Activated CD4-positive, CD25-positive, alpha-beta regulatory T cell treated with anti-CD3 and anti-CD28 coated beads, Interleukin-2, amount 50 U/mL, for 16 hours (primary cell): ENCODE measurements at places on chromosomes 1 and 21.
A peak's percentile ranks its signal among the peaks of the same experiment; 100 is the strongest.

- no peak for DNase-seq
These were observed 5.1 kb upstream of the ZZZ3 start for GRCh38 chr1:77687519-77687906.

GRCh38 chr21:44714905-44715304 is 3.5 kb upstream of the TSPEAR start:
- DNase-seq = no peak

DNA sequence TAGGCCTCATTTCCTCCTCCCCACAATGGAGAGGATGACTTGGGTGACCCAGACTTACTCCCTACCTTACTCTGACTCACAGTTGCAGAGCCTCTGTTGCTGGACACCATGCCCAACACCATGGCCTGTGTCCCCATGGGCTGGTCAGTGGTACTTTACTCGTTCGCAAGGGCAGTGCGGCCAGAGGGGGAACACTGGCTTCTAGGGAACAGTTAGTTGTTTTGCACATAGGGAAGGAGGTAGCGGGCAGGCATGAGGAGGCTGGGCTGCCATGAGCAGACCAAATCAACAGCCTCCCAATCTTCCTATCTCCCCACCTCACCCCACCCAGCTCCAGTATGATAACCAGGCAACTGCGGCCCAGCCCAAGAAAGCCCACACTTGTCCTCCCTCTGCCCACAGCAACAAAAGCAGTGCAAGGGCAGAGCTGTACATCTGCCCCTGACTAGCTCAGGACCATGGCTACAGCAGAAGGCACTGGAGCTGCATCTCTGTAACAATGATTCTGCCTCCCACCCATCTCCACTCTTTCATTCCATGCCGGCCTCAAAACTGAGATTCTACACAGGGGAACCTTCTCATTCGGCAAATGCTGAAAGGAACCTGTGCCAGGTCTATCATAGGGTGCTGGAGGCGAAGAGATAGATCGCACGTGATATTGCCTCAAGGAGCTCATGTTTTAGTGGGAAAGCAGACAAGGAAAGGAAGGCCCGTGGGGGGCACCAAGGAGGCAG is 18.6 kb downstream of the TAL1 start:
- DNase-seq = no peak

GRCh38 chr1:87474098-87474497 is 145.4 kb downstream of the LMO4 start:
- DNase-seq = no peak

DNA sequence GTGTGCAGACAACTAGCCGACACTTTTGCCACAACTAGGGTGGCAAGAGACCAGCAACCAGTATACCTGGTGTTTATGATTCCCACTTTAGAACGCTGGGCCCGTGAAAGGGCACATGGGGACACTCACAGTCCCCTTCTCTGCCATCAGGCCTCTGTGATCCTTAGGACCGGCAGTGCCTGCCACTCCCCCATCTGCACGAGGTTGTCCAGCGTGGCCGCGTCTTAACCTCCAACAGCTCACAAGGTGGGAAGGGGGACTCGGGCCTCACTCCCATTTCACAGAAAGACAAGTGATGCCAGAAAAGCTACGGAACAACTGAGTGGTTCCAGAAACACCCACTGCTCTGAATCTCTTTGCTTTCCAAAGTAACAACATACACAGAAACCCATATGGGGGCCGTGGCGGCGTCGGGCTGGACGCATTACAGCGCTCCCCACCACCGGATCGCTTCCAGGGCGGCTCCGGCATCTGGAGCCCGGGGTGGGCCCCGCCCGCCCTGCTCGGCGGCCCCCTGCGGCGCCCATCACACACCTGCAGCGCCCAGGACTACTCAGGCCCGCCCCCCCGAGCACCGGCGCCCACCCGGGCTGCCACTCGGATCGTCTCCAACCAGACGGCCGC is 1.0 kb downstream of the ZNF496 start:
- DNase-seq = no peak

GRCh38 chr21:36700295-36700970 is 1.5 kb downstream of the SIM2 start:
- DNase-seq = no peak

DNA sequence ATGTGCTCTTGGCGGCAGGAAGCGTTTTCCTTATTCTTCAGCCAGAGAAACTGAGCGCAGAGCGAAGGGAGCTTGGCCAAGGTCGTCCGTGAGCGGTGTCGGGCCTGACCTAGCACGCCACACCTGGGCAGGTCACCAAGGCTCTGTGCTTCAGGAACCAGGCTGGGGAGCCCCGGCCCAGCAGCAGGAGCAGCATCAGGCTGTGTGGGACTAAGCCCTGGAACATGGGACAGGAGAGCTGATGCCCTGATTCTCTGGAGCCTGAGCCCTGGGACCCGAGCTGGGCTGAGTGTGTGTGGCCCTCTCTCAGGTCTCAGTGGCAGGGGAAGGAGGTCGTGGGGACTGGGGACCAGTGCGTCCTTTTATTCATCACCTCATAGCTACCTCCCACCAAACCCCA is 65.2 kb upstream of the ABCG1 start:
- no peak for DNase-seq

GRCh38 chr1:159089184-159089791 is 12.7 kb upstream of the AIM2 start:
- peak; percentile 4 for DNase-seq

GRCh38 chr21:39954570-39954969 is 87.3 kb downstream of the PCP4 start:
- DNase-seq = no peak

DNA sequence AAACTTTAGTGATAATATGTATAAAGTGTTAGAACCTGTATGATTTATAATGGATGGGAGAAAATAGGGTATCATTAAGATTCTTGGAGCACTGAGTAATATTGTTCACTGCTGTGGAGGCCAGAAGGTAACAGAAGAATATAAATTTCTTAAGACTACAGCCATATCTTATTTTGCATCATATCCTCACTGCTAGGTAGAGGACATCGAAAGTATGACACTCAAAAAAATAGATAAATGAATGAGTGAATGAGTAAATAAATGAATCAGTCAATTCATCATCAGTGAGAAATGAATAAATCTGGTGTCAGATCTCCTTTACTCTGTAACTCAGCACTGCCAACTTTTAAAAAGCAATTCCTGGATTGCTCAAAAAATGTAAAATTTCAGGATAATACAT is 33.2 kb downstream of the RGS13 start:
- no peak for DNase-seq

DNA sequence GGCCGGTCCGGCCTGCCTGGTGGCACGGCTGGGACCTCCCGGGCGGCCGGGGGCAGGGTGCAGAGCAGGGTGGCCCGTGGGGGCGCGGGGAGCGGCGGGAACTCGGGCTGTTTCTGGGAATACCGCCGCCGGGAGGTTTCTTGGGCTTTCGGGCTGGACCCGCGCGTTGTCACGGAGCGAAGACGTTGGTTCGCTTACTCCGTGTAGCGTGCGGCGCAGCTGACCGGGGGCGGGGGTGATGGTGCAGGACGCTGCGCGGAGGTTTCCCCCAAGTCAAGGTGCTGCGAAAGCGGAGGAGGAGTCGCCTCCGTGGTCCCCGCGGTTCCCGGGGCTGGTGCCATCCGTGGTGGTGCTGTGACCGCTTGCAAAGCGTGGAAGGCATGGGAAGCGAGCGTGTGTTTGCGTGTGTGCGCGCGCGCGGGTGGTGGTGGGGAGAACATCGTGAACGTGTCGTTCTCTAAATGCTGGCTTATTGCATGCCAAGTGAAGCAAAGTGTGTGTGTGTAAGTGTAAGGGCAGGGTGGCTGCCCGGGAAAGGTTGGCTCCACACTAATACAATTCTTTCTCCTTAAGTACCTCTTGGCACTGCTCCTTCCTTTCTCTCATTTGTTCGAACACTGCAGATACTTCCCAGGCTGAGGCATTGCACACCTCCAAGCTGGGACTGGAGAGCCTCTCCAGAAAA is 1.1 kb downstream of the RYR2 start:
- DNase-seq = no peak

GRCh38 chr1:227725046-227725445 is 10.1 kb downstream of the JMJD4 start:
- no peak for DNase-seq

- no peak for DNase-seq
These were observed 8.7 kb upstream of the SNAPIN start for GRCh38 chr1:153649863-153650235.

GRCh38 chr1:4172644-4173599 is 272.9 kb upstream of the C1orf174 start:
- DNase-seq = no peak

GRCh38 chr1:36135796-36136195 is 10.8 kb upstream of the COL8A2 start:
- no peak for DNase-seq

GRCh38 chr1:200468264-200469001 is 58.6 kb upstream of the ZNF281 start:
- no peak for DNase-seq

- DNase-seq = no peak
These were observed 55.9 kb upstream of the PROX1 start for GRCh38 chr1:213931836-213932235.

DNA sequence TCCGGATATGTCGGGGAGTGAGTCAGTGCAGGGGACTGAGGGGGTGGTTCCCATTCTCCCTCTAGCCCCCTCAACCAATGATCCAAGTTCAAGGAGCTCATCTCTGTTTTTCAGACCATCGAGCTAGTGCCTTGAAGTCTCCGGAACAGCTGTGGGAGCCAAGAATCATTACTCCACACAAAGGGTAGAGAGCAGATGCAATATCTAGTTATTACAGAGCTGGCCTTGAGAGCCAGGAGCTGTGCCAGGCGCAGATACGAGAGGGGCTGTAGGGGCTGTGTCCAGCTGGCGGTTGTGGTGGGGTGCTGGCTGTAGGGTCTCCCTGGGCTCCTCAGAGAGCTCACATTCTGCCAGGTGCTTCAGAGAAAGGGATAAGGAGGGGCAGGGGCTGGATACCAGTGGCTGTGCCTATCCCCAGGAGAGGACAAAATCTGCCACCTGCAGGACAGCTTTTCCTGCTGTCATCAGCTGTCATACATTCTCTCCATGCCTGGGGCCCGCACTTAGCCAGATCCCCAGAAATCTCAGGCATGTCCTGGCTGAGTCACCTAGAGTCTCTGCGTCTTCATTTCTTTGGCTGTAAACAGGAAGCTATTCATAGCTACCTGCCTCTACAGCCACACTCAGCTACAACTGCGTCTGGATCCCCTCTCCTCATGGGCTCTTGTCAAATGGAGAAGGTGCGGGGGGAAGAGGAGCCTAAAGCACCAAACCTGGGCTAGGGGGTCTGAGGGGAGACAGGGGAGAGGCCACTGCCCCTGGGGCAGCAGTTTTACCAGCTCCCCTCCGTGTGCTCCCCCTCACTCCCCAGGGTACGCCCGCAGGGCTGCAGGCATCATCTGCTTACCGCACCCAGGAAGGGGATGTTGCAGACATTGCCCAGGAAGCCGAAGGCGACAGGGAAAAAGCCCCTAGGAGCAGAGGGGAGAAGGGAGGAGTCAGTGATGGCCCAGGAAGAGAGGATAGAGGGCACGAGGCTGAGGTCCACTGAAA is 2.4 kb upstream of the KISS1 start:
- DNase-seq = no peak

DNA sequence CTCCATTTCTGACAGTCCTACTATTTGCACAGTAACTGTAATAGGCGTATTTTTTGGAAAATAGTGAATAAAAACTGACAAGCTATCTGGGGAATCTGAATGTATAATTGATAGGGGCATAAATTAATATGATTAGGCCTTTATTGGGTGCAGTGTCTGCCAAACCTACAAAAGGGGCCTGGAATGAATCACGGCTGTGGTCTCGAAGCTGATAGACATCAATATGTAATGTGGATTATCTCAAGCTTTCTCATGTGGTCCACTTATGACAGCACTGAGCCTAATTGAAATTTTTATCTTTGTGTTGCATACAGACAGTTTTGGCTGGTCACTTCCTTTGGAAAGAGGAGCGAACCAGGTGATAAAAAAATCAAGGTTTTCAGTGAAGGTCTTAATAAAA is 450.4 kb downstream of the GPATCH2 start:
- no peak for DNase-seq

GRCh38 chr1:26378088-26378878 is 5.7 kb upstream of the ZNF683 start:
- DNase-seq = peak; percentile 39

DNA sequence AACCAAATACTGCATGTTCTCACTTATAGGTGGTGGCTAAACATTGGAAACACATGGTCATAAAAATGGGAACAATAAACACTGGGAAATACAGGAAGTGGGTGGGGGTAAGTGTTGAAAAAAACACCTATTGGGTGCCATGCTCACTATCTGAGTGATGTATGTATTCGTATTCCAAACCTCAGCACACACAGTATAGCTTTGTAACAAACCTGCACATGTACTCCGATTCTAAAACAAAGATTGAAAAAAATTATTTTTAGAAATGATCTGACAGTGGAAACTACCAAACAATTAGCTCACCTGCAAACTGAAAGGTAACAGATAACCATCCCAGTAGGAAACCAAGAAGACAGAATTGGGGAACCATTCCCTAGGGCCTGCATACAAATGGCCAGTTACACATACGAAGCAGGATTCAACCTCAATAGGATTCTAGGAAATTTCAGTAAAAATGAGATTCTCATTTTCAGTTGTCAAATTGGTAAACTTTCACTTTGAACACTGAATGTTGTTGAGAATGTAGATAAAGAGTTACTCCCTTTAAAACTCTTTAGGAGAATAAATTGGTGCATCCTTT is 88.1 kb upstream of the LRRC8D start:
- no peak for DNase-seq

GRCh38 chr1:209860293-209860881 is 32.6 kb downstream of the UTP25 start:
- peak; percentile 42 for DNase-seq

DNA sequence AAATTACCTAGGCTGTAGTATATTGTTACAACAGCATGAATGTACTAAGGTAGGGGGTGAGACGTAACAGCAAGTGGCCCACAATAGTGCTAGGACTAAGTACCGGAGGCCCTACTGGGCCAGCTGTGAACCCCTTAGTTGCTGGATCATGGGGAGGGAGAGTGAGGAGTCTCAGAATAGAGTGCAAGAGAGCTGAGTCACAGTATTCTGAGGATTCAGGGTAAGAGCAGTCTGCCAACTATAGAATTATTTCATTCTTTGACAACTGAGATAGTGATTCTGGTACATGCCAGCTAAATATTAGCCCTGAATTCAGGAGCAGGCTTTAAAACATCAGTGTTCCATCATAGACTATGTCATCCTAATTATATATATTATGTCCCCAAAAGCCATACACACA is 218.7 kb downstream of the TM2D1 start:
- DNase-seq = no peak

- no peak for DNase-seq
These were observed 110.1 kb downstream of the ZNF326 start for GRCh38 chr1:90104941-90105538.

DNA sequence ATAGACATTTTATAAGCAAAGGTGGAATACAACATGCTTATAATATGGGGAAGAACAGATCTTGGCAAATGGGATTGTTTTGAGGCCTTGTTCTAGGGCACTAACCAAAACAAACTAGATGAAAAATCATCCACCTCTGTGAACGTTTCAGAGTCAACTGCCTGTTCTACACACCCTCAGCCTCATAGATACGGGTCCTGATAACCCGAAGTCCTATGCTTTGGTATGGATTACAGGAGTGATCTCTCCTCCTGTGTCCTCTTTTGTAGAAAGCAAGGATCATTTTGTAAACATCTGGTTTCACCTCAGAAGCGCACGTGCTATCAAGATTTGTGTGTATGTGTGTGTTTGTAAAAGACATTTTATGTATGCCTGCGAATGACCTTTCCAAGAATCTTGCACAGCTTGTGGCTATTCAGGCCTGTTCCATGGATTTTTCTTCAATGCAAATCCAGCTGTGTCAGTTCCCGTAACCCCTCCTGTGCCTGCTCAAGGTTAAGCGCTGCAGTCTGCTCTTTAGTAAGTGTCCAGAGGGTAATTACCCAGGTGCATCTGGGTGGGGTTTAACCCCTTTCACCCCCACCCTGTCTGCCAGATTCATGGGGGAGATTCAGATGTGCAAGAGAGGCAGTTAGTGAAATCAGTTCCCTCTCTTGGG is 132.4 kb downstream of the ROR1 start:
- DNase-seq = no peak
